ENCODE measurements at places on chromosomes 5 and 9.

DNA sequence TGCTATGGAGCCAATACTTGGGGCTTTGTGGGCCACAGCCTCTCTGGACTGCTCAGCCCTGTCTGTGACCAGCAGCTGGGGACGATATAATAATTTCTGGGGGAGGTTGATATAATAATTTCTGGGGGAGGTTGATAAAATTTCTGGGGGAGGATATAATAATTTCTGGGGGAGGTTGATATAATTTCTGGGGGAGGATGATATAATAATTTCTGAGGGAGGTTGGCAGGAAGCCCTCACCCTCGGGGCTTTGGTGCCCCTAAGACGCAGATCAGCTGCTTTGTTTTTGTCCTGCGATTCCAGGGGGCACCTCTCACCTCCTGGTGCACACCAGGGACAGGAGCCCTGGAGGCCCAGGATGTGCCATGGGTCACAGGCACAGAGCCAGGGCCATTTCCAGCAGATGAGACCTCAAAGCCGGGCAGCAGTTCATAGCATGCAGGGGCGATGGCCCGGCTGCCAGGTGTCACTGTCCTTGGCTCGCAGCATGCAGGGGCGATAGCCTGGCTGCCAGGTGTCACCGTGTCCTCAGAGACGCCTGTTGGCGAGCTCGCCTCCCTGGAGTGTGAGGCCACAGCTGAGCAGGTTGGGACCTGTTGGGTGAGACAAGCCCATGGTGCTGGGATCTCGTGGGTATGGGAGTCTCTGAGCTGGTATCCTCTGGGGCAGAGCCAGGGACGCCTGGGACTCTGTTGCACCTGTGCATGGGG is 3.8 kb upstream of the TOR4A start:
- DNase-seq: no peak

DNA sequence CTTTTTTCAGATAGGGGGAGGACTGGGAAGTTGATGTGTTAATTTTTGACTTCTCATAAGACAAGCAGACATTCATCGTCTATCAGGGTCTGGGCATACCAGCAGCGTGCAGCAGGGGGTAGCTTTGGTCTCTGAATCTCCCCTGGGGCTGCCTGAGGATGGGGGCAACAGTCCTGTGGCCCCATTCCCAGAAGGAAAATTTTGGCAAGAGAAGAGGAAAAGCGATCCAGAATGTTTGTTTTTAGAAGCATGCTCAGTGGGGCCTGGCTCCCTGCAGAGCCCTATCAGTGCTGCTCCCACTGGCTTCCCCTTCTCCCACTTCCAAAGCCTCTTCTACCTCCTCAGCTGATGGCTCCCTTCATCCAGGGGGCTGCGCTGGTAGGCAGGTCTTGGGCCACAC is 194.8 kb upstream of the IL12B start:
- DNase-seq: no peak

DNA sequence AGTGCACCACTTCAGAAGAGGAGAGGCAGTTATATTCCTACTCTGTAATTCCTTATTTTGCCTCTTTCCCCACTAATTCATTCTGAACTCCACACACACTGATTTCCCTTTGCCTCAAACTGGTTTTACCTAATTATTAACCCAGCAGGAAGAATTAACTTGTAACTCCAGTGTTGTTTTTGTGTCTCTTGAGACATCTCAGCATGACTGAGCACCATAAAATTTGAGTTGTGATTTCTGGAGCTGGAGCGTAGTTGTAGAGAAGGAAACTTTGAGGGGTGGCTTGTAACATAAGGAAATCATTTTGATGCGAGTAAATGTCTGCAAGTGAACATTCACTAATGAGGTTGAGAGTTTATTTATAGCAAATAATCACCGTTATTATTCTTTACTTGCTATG is 265.2 kb downstream of the TMEM38B start:
- no peak for DNase-seq

- no peak for DNase-seq
Observed at GRCh38 chr5:72314571-72315172, 5.4 kb downstream of the MRPS27 start.

DNA sequence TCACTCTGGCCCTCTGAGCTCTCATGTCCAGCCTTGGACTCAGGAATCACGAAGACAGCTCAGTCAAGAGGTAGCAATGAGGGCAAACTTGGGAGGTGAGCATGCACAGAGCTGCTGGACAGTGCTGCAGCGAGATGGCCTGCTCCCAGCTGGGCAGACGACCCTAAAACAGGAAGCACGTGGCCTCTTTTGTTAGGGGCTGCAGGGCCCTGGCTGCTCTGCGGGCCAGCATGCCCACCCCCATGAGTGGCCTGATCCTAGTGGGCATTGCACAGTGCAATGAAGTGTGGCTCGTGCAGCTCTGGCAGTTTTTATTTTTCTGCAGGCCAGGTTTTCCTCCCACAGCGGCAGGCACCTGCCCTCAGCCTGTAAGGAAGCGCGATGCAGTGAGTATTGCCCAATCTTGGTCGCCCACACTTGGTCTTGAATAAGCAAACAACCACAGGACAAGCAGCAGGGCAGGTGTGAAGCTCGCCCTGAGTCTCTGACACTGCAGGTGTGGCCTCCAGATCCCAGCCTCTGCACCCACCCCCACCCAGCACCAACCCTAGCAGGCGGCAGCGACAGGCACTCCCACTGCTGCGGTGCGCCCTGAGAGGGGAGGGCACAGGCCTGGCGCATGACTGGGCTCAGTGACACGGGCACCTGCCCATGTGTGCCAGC is 60.8 kb downstream of the SEMA4D start:
- DNase-seq: no peak

- no peak for DNase-seq
Observed at GRCh38 chr5:95770830-95771708, 39.9 kb downstream of the RHOBTB3 start.

GRCh38 chr9:110282018-110282738 is 25.9 kb upstream of the TXN start:
- no peak for DNase-seq

DNA sequence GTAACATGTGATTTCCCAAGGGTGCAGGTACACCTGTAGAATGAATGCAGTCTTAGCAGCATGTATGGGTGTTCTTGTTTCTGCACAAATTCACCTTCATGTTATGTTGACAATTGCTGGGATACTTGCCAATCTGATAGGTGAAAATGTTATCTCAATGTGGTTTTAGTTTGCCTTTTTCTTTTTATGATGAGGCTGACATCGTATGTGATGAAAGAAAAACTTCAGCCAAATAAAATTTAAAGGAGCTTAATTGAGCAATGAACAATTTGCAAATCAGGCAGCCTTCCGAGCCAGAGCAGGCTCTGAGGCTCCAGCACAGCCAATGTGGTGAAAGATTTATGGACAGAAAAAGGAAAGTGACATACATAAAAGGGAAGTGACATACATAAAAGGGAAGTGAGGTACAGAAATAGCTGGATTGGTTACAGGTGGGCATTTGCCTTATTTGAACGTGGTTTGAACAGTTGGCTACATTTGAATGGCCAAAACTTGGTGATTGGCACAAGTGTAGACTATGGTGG is 10.5 kb downstream of the TAL2 start:
- DNase-seq: no peak

DNA sequence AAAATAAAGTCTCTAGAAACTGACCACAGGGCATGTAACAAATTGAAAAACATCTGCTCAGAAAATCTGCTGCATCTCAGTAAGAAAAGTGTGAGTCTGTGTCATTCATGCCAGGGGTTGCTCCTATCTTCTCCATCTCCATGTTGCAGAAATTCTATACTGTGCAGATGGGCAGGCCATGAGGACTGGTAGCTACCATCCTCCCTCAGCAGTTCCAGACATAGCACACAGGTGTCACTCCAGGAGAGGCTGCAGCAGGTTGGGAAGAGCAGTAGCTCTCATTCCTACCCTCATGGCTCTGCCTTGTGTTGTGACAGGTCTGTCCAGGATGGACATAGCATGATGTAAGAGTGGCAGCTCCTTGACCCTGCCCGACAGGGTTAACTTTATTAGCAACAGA is 173.4 kb downstream of the NDUFS4 start:
- DNase-seq: no peak

Measured in GM12864 (cell line).